Stimulated activated CD8-positive, alpha-beta memory T cell treated with anti-CD3 and anti-CD28 coated beads, Interleukin-12 subunit alpha, Interleukin-12 subunit beta, amount 100 ng/mL, for 1 hour (primary cell): ENCODE measurements at places on chromosomes 2 and 18.

GRCh38 chr18:6627645-6628044, 101.9 kb upstream of the ARHGAP28 start:
- no peak for DNase-seq

GRCh38 chr2:151020411-151020810, 241.3 kb downstream of the RBM43 start:
- no peak for DNase-seq

GRCh38 chr2:163878718-163879117, 142.9 kb upstream of the FIGN start:
- DNase-seq: no peak

DNA sequence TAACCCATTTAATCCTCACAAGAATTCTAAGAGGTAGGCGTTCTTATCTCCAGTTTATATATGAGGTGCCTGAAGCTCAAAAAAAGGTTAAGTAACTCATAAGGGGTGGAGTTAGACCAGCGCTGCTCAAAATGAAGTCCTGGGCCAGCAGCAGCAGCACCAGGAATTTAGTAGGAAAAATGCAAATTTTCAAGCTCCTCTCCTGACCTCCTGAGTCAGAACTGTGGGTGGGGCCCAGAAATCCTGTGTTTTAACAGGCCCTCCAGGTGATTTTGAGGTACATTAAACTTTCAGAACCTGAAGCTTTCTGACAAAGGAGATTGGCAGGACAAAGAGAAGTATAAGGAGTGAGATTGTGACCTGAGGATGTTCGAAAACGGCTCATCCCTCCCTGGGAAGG, 66.0 kb upstream of the CCDC85A start:
- DNase-seq: no peak

DNA sequence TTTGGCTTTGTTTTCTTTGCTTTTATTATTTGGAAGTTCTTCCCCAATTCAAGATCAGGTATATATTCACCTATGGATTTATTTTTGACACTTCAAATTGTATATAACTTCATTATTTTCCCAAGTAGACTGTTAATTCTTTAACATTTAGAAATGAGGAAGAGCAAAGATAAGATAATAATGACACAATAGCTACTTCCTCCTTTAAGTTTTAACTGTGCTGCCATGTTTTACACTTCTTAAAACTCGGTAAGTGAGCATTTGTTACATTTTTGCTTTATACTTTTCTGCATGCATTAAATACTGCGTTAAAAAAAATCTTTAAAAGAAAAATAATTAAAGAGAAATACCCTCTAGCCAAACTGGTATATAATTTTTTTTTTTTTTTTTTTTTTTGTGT, 32.5 kb downstream of the SLC66A3 start:
- no peak for DNase-seq

DNA sequence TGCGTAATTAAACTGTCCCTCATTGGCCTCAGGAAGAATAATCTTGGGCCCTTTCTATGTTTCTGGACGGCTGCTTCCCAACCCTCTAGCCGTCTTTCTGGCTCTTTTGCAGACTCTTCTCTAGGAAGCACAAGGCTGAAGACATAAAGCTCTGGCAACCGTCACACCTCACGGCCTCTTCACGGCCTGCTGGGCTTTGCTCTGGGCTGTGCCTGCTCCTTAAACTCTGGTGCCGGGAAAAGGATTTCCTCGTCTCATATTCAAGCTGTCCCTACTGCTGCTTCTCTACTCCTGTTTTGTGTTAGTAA, 36.0 kb upstream of the WIPF1 start:
- no peak for DNase-seq

GRCh38 chr2:37656512-37657423, 14.7 kb downstream of the CDC42EP3 start:
- DNase-seq: no peak

GRCh38 chr2:72921853-72922252, 4.5 kb downstream of the EMX1 start:
- no peak for DNase-seq

GRCh38 chr2:227325839-227326195, 766 bp downstream of the MFF start:
- no peak for DNase-seq

- no peak for DNase-seq
Observed at GRCh38 chr2:84811839-84812431, 68.9 kb downstream of the TRABD2A start.

DNA sequence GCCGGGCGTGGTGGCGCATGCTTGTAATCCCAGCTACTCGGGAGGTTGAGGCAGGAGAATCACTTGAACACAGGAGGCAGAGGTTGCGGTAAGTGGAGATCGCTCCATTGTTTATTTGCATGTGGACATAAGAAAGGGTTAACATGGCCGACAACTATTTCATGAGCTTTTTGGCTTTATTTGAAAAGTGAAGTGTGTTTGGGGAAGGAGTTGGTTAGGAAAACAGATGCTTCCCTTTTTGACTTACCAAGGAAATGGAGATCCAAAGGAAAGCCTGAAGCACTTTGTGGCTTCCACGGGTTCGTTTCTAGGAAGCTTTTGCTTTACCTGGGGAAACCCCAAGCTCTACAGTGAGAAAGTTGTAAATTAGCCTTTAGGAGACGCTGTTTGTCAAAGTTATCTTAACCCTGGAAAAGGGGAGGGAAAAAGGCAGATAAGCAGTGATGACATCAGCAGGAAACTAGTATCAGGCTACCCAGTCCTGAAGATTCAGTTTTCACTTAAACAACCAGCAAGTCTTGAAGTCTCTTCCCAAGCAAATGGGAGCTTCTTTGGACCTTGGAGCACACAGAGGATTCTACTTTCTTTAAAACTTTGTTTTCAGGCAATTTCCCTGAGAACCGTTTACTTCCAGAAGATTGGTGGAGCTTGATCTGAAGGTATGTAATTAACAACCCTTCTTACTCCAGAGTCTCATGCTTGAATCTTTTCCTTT, at the start of gene CASP10:
CASP10 (plus strand) TSS at position 492 of the 715 bp plus-strand sequence. CDS start 2,637 bp downstream, outside the sequence.
- no peak for DNase-seq

- no peak for DNase-seq
Observed at GRCh38 chr18:61998957-61999356, 106.2 kb upstream of the RNF152 start.

GRCh38 chr18:53984021-53984420, 240.4 kb downstream of the MBD2 start:
- no peak for DNase-seq

- DNase-seq: no peak
Observed at GRCh38 chr2:238267341-238267710, 21.1 kb downstream of the PER2 start.

- no peak for DNase-seq
Observed at GRCh38 chr2:112141626-112142007, 3.4 kb downstream of the FBLN7 start.

DNA sequence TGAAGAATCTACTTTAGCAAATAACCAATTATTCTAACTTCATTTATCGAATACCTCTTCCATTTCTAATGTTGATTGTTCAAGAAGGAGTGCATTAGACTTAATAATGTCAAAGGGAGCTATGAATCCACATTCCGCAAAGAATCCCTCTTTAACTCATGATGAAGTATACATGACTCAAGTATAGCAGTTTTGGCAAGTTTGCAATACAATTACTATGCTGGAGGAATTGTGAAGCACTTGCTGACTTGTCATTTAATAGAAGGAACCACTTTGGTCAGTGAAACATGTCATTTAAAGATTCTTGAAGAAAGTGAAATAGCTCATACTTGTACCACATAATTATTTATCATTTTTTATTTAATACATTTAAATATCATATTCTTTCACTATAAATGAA, 125.1 kb downstream of the SLC39A10 start:
- DNase-seq: no peak

DNA sequence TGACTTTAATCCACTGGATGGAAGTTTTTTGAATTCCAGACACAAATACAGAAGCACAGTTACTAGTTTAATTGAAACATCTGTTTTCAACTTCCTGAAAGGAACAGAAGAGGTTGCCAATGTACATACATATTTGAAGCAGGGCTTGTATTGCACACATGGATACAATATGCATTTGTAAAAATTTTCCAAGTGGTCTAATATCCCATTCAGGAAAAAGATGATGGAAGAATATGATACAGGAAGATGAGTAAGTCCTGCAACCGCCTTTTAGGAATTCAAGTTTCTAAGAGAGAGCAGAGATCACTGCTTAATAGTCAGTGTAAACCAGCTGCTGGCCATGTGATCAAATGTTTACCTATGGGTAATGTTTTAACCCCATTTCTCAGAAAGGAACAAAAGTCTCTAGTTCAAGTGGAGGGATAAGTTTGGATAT, 265.4 kb downstream of the TRIB2 start:
- DNase-seq: no peak

GRCh38 chr2:219675221-219675620, 47.8 kb downstream of the SLC4A3 start:
- DNase-seq: no peak

GRCh38 chr2:55780697-55781096, 87.1 kb upstream of the PNPT1 start:
- no peak for DNase-seq

DNA sequence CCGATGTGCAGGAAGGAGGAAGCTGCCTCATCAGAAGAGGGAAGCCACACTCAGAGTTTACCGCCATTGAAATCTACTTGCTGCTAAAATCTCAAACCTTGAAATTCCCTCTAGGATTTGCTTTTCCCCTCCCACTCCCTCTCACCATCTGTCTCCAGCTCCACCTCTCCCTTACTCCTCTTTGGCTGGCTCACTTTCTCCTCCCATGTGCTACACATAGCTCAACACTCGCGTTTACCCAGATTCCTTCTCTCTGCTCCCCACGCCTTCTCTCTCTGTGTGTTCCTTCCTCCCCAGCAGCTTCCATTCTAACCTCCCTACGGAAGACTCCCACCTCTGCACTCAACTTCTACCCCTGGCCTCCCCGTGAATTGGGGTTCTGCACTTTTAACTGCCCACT, 143.1 kb downstream of the DNER start:
- no peak for DNase-seq

DNA sequence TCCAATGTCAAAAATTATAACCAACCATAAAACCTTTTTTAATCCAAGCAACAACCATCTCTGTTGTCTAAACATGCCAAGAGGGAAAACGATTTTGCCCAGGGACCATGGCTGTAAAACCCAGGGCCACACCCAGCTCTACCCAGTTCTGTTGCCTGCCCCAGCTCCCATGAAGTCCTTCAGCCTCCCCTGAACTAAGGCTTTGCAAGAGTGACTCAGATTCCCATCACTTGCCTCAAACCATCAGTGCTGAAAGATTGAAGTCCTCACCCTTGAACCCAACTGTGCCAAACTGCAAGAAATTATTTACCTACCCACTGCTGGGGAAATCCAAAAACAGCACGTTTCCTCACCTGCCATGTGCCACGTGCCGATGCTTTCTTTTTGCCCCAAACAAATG, 102.5 kb downstream of the TFCP2L1 start:
- no peak for DNase-seq

DNA sequence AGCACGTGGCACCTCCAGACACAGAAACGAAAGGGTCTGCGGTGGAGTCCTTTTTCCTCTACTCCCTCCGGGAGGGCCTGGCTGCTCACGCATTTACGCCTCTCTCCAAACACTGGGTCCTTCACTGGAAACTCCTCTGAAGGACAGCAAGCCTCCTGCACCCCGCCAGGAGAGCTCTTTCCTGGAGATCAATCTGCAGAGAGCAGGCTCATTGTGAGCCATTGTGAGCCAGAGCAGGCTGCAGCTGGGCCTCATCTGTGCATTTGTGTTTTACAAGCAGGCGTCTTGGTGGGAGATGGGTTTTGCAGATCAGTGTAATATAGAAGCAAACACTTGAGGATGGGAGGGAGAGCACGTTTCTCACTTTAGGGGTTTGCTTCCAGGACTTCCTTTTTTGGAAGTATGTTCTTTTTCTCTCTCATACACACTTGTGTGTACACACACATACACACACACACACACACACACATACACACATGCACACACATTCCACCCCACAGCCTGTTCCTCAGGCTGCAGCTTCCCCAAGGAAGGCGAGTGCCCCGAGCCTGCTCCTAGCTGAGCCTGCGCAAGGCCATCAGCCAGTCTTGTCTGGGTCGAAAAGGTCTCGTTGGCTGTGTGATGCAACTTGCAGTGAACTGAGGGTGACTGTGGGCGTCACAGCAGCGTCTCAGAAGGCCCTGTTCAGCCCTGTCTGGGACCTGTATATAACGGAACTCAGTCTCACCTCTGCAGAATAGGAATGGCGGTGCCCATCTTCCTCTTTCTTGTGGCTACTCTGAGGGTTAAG, 163.5 kb downstream of the GLI2 start:
- DNase-seq: no peak

- DNase-seq: no peak
Observed at GRCh38 chr18:58698701-58699193, 27.5 kb downstream of the MALT1 start.

GRCh38 chr2:121293450-121294325, 8.7 kb upstream of the TFCP2L1 start:
- DNase-seq: no peak

DNA sequence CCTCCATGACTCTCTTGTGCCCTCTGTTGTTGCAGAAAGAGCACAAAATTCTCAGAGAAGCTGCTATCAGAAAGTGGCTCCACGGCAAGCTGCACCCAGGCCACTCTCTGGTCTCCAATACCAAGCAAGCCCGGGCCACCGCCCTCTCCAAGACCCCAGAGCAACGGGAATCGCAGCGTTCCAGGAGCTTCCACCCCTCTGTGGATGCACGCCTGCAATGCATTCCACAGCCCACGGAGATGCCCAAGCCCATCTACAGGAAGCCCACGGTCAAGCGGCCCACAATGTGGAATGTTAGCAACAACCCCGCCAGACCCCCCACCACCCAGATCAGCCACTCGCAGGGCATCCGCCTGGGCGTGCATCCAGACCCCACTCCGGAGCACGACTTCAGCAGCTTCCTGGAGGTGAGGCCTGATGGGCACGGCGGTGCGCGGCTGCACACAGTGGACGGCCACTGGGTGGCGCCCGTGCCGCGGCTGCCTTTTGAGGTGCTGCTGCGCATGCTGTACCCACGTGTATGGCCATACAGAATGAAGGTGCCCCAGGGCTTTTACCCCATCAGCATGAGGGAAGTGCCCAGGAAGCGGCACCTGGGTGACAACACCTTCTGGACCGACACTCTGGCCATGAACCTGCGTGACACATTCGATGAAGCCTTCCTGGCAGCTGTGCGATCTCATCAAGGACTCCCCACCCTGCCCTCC, 6.3 kb downstream of the ANKRD53 start:
- DNase-seq: peak; percentile 67

GRCh38 chr18:68234676-68235075, 480.2 kb downstream of the TMX3 start:
- no peak for DNase-seq

- no peak for DNase-seq
Observed at GRCh38 chr2:69549421-69549820, 94.1 kb downstream of the AAK1 start.

GRCh38 chr2:230282936-230283335, 44.1 kb upstream of the SP140L start:
- DNase-seq: no peak

GRCh38 chr2:20611077-20611843, 39.6 kb downstream of the HS1BP3 start:
- no peak for DNase-seq

- no peak for DNase-seq
Observed at GRCh38 chr2:120990451-120990871, 254.8 kb downstream of the GLI2 start.
